ENCODE measurements at places on chromosomes 12 and 14. TPM values are rescaled to one million over a fixed set of nuclear protein-coding genes. Genes with fewer than 3 reads are reported as not detected.

The LALBA gene
- polyA plus RNA-seq: not detected

The RAB15 gene
- 28.0 TPM for polyA plus RNA-seq

The MSRB3 gene
- 2.8 TPM for polyA plus RNA-seq

The ARF6 gene
- 23.7 TPM for polyA plus RNA-seq

The TGFB3 gene
- polyA plus RNA-seq: 14.3 TPM
